ENCODE measurements at places on chromosomes 5 and 9.
A peak's percentile ranks its signal among the peaks of the same experiment; 100 is the strongest.

- peak; percentile 47 for DNase-seq
These were observed 560 bp upstream of the NDUFS6 start for GRCh38 chr5:1800472-1801221.

GRCh38 chr5:608429-609370, 3.4 kb upstream of the CEP72 start:
- DNase-seq: no peak

GRCh38 chr5:57937501-57938173, 455.0 kb upstream of the ACTBL2 start:
- DNase-seq: no peak

DNA sequence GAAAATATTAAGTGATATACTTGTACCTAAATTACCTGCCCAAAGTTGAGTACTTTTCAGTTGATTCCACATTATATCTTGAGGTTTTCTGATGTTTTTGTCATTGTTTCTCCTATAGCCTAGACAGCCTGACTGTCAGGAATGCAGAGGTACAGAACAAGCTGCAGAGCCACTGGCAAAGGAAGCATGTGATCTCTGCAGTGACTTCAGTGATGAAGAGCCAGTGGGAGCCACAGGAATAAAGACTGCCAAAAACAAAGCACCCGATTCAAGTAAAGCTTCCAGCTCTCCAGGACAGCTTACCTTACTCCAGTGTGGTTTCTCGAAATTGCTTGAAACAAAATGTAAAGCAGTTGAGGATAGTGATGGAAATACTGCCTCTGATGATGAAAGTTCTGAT, 96.3 kb downstream of the ERCC6L2 start:
- no peak for DNase-seq

GRCh38 chr5:3602785-3603502, 7.3 kb downstream of the IRX1 start:
- DNase-seq: no peak

DNA sequence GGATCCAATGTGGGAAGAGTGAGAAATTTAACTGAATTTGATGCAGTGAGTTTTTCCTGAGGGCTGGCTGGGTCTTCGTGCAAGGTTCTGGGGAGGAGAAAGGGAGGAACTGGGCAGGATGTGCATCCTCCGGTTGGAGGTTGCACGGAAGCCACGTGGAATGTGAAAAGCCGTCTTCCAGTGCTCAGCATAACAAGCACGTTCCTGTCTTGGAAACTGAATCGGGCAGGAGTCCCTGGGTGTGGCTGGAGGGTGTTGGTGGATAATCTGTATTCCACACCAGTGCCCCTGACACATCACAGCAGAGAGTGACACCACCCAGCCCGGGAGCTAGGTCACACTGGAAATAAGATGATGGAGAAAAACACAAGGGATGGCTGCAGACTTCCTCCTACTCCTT, 154.3 kb downstream of the C5orf15 start:
- no peak for DNase-seq

GRCh38 chr9:128390813-128391711, 19.9 kb downstream of the URM1 start:
- no peak for DNase-seq

- no peak for DNase-seq
These were observed 6.7 kb downstream of the DAB2IP start for GRCh38 chr9:121658166-121658565.

GRCh38 chr9:90017679-90018078, 412.9 kb downstream of the GADD45G start:
- no peak for DNase-seq

- no peak for DNase-seq
These were observed 475.2 kb downstream of the HINT1 start for GRCh38 chr5:130689831-130690230.

GRCh38 chr9:12681620-12682019, 11.6 kb upstream of the TYRP1 start:
- DNase-seq: no peak

DNA sequence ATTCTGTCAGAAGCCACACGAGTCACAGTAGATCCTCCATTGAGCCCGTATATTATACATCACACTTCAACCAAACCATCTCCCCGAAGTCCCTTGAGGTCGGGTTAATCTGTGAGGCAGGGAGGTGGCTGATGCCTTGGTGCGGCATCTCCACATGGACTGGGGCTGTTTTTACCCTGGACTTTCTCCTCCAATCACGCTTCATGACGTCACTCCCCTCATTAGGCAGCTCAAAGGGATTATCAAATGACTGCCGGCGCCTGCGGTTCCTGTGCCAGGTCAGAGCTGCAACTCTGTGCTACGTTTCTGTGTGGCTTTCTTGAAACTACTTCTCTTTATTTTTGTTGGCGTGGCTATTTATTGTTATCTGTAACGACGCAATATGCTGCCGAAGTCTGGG, 53.7 kb downstream of the TMOD1 start:
- DNase-seq: no peak

DNA sequence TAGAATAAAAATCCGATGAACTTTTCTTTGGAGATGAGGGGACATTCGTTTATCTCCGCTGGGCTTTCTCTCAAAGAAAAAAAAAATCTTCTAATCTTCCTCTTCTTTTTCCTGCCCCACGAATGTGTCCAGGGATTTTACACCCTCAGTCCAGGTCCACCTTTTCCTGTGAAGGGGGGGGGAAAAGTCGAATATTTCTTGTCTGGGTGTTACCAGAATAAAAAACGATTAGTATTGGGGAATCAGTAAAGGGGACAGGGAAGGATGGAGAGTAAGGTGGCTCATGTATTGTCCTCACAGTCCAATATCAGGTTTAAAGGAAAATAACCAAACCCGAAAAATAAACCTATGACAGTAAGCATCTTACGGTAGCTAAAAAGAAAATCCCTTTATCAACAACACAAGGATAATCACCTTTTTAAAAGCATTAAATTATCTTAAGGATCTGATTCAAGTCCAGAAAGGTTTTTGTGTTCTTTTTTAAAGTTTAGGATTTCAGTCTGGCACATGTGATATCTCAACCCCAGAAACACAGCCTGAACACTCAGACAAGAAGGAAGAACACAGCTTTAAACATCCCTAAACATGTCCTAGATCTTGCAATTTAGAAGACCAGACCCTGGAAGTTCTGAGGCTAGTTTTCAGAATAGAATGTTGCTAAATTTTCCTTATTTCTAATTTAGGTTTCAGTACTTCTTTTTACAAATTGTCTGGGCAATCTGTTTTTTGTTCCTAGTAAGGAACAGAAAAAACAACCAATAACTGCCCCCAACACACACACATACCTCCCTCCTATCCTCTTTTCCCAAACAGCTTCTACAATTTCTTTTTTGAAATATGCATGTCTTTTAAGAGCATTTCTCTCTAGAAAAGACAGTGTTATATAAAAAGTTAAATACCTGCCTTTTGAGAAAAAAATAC, 1.2 kb downstream of the ZNF608 start:
- DNase-seq: no peak

- DNase-seq: no peak
These were observed 6.2 kb upstream of the HAVCR2 start for GRCh38 chr5:157115012-157115411.

All from effector CD4-positive, alpha-beta T cell (primary cell).